NCI-H526 (cell line): ENCODE measurements at places on chromosomes 6 and 20.

GRCh38 chr20:34824026-34824425 is 1.4 kb downstream of the NCOA6 start:
- no peak for DNase-seq

- DNase-seq: no peak
Observed at GRCh38 chr6:20664250-20664649, 130.0 kb downstream of the CDKAL1 start.

- no peak for DNase-seq
Observed at GRCh38 chr6:67986694-67987232, 648.3 kb upstream of the ADGRB3 start.

- peak; percentile 22 for DNase-seq
Observed at GRCh38 chr6:90286884-90287488, 9.7 kb downstream of the BACH2 start.

DNA sequence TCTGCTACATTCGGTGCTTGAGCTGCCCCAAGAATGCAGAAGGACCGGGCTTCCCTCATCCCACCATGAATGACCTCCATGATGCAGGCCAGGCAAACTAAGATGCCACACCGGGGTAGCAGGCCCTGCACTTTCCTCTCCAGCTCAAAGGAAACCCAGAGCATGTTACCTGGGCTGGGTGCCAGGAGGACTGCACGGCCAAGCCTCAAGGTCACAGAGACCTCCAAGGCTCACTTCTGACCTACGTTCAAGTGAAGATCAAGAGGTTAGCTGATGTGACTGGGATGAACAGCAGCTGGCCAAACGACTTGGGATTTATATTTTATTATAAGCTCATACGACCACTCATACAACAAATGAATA is 501.8 kb downstream of the CD83 start:
- no peak for DNase-seq

- DNase-seq: no peak
Observed at GRCh38 chr6:115362234-115362633, 698.5 kb downstream of the FRK start.

DNA sequence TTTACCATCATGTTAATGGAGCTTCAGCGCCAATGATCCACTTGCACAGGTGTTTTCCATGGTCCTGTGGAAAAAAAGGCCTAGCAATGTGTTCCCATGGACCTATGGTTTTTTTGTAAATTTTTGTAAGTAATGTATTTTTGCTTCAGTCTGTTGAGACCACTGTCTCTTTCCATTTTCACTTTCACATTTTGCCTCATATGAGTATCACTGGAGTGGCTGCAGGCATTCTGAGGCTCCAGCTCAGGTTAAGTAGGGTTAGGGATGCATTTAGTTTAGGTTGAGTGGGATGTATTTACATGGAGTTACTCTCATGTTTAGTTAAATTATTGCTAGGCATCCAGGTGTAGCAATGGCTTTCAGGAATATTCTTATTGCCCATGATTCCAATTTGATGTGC is 19.2 kb upstream of the LMBRD1 start:
- no peak for DNase-seq

- DNase-seq: no peak
Observed at GRCh38 chr20:59994697-59995122, 36.5 kb downstream of the CDH26 start.

- no peak for DNase-seq
Observed at GRCh38 chr20:15342991-15343523, 1005.6 kb upstream of the FLRT3 start.

DNA sequence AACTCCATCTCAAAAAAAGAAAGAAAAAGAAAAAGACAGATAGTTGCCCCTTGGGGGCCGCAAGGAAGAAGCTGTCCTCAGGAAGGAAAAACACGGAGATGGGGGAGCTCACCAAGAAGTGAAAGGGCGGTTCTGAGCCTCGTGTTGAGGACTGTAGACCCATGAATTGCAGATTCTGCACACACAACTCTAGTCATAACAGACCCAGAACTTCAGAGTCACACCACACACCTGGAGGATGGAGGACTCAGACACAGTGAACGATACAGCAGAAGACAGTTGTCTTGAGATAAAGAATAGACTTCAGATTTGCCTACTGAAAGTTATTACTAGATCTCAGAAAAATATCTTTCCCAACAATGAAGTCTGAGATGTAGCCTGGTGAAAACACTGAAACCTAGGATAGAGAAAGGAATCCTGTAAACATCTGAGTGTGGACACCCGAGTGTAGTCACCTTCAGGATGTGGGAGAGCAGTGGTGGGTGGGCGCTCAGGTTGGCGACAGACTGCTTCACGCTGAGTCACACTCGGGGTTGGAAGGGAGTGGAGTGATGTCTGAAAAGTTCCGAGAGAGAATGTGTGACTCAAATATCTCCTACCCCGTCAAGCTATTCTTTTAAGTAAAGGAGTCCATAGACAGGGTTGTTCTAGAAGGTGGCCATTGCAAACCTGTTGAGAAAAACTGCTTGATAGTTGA is 88.1 kb downstream of the MAP3K4 start:
- DNase-seq: no peak

DNA sequence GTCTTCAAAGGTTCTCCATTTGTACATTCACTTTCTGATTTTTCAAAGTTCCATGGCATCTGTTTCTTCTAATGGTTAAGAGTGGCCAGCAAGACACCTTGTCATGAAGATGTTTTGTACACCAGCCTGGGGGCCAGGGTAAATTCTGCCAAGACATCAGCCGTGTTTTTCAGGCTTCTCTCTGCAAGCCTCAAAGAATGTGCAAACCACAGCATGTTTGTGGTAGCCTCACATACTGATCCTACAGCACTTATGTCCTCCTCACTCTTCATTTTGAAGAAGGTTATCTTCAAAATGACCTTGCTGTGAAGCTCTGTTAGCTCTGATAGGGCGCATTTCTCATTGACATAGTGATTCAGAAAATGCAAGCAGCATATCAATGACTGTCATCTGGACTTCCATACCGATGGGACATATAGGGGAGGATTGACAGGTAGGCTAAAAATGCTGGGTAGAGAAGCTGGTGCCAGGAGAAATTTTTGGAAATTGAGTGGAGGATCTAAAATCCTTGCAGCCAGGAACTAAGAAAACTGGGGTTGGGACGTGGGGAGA is 59.3 kb upstream of the SPTLC3 start:
- no peak for DNase-seq

- DNase-seq: no peak
Observed at GRCh38 chr6:111474106-111474505, 8.9 kb downstream of the REV3L start.

- no peak for DNase-seq
Observed at GRCh38 chr6:10643201-10643651, 51.2 kb downstream of the C6orf52 start.

DNA sequence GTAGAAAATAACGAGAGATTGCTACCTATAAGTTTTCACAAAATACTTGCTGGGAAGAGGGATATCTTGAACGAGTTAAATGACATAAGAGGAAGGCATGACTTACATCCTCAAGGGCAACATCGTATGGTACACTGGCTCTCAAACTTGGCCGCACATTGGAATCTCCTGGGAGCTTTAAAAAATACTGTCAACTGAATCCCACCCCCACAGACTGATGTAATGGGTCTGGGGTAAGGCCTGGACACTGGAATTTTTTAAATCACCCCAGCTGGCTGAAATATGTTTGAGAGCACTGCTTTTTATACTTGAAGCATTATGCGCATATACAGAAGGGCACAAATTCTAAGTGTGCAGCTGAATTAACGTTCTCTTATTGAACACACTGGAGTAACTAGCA is 8.0 kb upstream of the TSHZ2 start:
- DNase-seq: no peak

- DNase-seq: no peak
Observed at GRCh38 chr20:64168381-64169090, 4.3 kb downstream of the MYT1 start.

DNA sequence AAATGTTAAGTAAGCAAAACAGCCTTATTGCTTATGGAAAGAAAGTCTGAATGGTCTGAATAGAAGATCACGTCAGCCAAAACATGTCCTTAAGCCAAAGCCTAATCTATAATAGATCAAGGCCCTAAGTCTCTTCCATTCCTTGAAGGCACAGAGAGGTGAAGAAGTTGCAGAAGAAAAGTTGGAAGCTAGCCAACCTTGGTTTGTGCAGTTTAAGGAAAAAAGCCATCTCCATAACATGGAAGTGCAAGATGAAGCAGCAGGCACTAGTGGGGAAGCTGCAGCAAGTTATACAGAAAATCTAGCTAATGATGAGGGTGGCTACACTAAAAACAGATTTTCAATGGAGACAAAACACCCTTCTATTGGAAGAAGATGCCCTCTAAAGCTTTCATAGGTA is 29.1 kb downstream of the LRRN4 start:
- DNase-seq: no peak

- DNase-seq: no peak
Observed at GRCh38 chr20:37408302-37409193, 62.6 kb downstream of the SRC start.

GRCh38 chr20:18465536-18466200 is 1.2 kb downstream of the DZANK1 start:
- no peak for DNase-seq

GRCh38 chr6:161536224-161536630 is 262.4 kb upstream of the AGPAT4 start:
- DNase-seq: no peak

GRCh38 chr6:110353457-110354001 is 4.6 kb downstream of the METTL24 start:
- peak; percentile 32 for DNase-seq

DNA sequence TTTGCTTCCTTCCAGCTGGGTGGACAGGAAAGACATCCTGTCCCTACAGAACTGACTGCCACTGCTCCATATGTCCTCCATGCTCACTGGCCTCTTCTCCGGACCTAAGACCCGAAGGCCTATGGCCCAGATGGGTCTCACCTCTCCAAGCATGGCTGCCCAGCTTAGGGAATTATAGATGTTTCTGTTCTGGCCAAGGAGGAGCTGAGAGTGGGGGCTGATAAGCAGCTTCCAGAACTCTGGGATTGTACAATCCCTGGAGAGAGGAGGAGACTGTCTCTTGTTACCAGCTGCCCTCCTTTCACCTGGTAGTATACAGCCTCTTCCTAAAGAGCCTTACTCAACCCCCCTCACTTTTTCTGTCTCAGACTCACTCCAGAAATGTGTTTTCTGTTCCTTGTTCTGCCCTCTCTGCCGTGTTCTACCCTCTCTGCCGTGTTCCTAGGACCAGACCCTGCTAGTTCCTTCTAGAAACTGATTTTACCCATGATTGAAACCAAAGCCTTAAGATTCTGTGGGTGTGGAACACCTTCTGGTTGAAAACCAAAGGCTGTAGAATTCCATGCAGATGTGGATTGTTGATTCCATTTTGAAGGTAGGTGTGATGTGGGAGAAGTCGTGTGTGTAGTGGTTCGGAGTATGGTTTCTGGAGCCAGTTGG is 28.7 kb downstream of the ANKS1A start:
- no peak for DNase-seq

DNA sequence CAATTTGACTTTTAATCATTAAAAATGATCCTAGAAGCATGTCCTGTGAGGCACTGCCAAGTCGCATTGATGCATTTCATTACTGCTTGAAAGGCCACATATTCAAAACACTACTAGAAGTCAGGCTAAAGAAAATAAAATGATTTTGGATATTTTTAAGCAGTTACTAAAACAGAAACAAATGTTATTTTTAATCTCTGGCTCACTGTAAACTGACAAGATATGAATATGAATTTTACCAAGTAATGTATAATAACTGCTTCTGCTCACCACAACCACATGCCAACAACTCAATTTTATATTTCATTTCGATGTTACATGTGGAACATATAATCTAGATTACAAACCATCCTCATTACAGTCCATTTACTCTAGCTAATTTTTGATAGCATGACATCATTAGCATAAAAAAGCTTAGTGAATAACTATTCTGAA is 90.6 kb downstream of the ATXN1 start:
- DNase-seq: no peak

GRCh38 chr6:16623029-16623653 is 138.1 kb downstream of the ATXN1 start:
- DNase-seq: no peak

DNA sequence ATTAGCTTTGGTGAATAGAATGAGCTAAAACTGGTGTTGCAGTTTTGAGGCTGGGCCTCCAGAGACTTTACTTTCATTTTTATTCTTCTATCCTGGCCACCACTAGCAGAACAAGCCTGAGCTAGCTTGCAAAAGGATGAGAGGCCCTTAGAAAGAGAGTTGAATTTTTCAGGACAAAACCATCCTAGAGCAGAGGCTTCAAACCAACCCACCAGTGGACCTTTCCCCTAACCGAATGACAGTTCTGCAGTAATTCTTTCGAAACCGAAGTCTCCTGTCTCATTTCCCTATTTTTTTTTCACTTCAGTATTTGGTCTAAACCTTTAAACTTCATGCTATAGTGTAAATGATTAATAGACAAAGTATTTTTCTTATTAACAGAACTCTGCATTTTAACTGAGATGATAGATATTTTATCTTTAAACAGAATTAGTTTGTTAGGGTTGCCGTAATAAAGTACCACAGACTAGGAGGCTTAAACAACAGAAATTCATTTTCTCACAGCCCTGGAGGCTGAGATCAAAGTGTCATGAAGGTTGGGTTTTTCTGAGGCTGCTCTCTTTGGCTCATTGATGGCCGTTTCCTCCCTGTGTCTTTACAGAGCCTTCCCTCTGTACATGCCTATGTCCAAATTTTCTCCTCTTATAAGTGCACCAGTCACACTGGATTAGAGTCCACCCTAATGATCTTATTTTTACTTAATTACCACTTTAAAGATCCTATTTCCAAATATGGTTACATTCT is 80.6 kb upstream of the PAK5 start:
- no peak for DNase-seq

GRCh38 chr6:137852346-137852745 is 14.7 kb upstream of the TNFAIP3 start:
- DNase-seq: no peak
